ENCODE measurements at places on chromosomes 6 and 20.

GRCh38 chr6:45923831-45924391 is 91.7 kb downstream of the CLIC5 start:
- no peak for DNase-seq

- no peak for DNase-seq
Observed at GRCh38 chr20:38304845-38305447, 990 bp downstream of the BPI start.

GRCh38 chr6:72953971-72954381 is 271.3 kb downstream of the KHDC1L start:
- no peak for DNase-seq

GRCh38 chr6:135692426-135692825 is 159.1 kb upstream of the PDE7B start:
- no peak for DNase-seq

GRCh38 chr6:102438171-102438570 is 1044.7 kb downstream of the GRIK2 start:
- no peak for DNase-seq

DNA sequence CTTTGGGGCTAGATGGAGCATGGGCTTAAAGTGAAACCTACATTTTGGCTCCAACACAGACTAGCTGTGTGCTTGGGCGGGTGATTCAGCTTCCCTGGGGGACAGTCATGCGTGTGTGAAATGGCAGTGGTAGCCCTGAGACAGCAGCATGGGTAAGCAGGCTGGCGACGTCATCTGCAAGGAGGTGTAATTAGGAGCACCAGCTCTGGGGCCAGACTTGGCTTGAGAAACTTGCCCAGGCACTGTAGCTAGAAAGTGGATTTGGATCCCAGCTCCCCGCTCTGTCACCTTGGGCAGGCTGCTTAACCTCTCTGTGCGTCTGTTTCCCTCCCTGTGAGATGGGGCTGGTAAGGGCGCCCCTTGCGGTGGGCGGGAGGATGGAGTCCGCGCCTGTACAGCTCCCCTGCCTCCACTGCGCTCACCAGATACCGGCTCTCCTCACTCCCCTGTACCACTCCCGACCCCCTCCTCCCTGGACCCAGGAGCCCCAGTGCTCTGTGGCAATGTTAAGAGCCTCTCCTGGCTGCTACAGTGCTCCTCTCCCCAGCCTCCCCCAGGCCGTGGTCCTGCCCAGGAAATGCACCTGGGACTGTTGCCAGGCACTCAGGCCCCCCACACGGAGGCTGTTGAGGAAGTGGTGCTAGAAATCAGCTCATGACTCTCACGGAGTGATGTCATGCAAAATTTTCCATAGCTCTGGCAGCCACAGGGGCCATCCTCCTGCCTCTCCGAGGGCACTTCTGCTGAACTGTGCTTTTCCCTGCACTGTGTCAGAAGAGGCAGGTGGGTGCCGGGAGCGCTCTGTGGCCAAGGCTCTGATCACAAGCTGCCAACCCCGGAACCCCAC is 44.6 kb downstream of the SYNJ2 start:
- peak; percentile 82 for DNase-seq

DNA sequence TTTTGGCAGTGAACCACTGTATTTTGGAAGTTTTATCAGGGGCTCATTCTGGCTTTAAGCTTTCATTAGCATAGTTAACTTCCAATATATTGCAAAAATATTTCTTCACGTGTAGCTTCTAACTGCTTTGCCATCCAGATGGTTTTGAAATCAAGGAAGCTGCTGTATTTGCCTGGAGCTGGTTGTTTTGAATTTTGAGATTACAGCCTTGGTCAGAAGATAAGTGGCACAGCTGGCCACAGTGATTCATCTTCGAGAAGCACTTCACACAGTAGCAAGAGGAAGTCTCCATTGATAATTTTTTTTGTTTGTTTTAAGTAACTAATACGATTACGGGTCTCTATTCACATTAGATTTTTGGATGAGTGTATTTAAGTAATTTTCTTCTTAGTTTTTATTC is 3.8 kb downstream of the APCDD1L start:
- DNase-seq, result no peak

DNA sequence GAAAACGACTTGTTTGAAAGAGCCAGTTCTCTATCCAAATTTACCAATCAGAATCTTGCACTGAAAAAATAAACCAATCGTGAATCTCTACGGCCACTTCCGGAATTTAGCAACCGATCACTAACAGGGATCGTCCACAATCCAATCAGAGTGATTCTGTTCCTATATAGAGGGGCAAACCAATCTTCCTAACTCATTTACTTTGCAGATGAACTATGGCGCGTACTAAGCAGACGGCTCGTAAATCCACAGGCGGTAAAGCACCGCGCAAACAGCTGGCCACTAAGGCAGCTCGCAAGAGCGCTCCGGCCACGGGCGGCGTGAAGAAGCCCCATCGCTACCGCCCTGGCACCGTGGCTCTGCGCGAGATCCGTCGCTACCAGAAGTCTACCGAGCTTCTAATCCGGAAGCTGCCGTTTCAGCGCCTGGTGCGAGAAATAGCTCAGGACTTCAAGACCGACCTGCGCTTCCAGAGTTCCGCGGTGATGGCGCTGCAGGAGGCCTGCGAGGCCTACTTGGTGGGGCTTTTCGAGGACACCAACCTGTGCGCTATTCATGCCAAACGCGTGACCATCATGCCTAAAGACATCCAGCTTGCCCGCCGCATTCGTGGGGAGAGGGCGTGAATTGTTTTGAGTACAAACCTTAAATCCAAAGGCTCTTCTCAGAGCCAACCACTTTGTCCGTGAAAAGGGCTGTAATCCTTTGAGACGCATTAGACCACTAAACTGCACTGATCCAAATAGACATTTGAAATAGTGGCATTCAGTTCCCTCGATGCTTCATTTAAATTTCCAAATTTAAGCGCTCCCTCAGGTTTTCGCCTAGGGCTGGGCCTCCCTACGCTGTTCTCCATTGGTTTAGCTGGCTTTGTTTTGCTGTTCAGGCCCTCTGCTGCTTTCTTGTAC is 138.0 kb downstream of the HFE start:
- DNase-seq, result no peak

DNA sequence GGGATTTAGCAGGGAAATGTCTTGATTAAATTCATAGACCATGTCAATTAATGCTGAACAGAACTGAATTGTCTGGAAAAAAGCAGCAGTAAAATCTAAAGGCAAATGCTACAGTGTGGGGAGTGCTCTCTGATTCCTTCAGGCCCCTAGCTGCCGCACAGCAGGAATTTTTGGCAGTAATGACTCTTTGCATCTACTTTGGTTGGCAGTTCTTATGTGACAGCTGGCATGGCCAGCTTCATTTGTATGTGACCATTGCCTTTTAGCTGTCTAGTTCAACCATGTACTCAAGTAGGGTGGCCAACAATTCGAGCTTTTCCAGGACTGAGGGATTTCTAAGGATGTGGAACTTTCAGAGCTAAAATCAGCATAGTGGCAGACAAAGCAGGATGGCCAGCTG is 499.1 kb upstream of the MAN1A1 start:
- DNase-seq, result no peak

DNA sequence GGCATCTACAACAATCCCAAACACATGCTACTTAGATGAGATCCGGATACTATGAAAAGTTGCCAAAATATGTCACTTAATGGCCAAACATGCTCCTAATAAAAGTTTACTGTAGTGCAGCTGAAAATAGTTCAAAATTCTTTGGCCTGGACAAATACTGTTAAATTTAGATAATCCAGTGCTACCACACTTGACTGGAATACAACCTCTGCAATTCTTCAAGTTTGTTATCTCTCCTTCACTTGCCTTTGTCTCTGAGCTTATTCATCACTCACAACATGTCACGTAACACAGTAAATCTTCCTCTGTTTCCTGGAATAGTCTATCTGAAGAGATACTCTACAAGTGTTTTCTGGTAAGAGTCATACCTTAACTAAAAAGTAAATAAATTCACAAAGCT is 10.5 kb upstream of the PLN start:
- no peak for DNase-seq

GRCh38 chr6:128632131-128632530 is 111.7 kb upstream of the PTPRK start:
- no peak for DNase-seq

GRCh38 chr6:163333701-163334663 is 80.5 kb upstream of the QKI start:
- no peak for DNase-seq

- no peak for DNase-seq
Observed at GRCh38 chr6:142987490-142987889, 42.5 kb upstream of the HIVEP2 start.

DNA sequence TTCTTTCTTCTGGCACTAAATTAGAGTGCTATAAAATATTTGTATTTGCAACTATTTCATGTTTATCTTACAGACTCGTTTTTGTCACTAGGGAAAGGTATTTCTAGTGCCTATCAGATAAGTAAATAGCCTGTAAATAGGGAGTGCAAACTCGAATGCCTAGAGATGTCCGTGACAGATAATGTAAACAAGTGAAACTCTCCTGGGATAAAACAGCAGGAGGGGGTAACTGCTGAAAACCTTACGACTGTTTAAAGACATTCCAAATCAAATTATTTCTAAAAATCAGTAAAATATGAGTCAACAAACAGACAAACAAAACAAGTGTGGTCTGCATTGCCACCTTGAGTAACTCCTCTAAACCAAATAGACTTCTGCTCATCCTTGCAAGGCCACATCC is 932.1 kb downstream of the EYS start:
- no peak for DNase-seq

DNA sequence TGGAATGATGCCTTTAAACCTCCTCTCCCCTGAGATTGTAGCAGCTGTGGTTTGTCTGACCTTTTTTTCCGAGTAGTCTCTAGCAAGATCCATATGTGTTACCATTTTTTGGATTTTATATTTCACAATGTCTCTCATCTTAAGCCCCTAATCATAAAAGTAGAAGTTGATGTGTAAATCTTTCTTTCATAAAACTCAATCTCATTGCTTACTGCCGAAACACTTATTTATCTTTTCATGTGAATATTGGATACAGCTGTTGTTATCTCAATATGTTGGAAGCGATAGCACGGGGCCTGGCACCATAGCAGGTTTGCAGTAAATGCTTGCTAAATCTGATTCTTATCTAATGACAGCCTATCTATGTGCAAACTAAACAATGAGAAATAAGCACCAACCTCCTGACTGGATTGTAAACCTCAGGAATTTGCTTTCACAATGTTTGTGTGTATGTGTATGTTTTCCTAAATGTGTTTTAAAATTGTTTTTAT is 14.2 kb downstream of the SMPDL3A start:
- no peak for DNase-seq

- no peak for DNase-seq
Observed at GRCh38 chr20:32456869-32457478, 98.8 kb downstream of the ASXL1 start.

- peak; percentile 37 for DNase-seq
Observed at GRCh38 chr6:106534564-106534982, 94.7 kb downstream of the RTN4IP1 start.

GRCh38 chr6:85421181-85421580 is 28.7 kb upstream of the NT5E start:
- DNase-seq, result no peak

GRCh38 chr20:12057778-12058177 is 140.1 kb downstream of the BTBD3 start:
- no peak for DNase-seq

DNA sequence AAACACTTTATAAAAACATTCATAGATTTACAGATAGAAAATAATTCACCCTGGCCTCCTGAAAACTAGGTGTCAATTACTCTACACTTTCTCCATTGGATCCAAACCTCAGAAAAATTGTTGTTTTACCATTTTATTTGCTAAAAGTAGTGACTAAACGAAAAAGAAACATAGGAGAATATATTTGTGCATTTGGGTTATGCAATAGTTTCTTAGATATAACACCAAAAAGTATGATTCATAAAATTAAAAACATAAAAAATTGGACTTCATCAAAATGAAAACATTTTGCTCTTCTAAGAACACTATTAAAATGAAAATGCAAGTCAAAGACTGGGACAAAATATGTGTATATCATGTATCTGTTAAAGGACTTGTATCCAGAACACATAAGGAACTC is 671.3 kb downstream of the MAFB start:
- no peak for DNase-seq

Measured in CD4-positive, alpha-beta T cell treated with Interleukin-4 for 1 hour (primary cell).